ENCODE measurements at places on chromosomes 16 and 17. TPM values are rescaled to one million over a fixed set of nuclear protein-coding genes. Genes with fewer than 3 reads are reported as not detected.

DNA sequence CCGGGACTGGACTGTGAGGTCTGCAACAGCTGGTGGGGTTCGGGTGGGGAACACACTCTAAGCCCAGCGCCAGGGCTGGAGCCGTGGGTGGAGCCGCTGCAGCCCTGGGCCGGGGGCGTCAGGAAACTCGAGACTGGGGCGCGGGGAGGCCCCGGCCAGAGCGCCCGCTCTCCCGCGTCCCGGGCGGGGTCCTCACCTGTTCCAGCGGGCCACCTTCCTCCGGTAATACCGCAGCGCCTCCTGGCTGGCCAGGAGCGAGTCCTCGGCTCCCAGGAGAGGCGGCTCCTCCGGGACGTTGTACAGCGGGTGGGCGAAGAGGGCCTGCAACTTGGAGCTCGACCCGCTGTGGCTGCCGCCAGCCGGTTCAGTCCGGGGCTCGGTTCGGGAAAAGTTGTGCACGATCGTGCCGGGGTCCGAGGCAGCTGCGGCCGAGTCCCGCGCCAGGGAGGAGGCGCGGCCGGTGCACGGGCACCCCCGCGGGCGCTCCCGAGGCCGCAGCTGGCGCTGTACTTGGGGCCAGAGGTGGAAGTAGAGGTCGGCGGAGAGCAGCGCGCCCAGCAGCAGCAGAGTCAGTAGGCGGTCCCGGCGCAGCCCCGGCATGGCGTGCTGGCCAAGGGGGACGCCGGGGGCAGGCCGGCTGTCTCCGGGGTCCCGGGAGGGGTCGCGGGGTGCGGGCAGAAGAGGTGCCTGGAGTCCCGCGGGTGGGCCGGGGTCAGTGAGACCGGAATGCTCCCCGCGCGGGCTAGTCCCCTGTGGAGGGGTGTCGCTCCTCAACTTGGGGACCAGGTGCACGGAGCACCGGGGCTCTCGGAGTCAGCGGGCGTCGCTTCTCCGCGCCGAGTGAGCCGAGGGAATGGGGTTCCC lies 868 bp downstream of the FAM20A start:
- peak; percentile 81 for DNase-seq

DNA sequence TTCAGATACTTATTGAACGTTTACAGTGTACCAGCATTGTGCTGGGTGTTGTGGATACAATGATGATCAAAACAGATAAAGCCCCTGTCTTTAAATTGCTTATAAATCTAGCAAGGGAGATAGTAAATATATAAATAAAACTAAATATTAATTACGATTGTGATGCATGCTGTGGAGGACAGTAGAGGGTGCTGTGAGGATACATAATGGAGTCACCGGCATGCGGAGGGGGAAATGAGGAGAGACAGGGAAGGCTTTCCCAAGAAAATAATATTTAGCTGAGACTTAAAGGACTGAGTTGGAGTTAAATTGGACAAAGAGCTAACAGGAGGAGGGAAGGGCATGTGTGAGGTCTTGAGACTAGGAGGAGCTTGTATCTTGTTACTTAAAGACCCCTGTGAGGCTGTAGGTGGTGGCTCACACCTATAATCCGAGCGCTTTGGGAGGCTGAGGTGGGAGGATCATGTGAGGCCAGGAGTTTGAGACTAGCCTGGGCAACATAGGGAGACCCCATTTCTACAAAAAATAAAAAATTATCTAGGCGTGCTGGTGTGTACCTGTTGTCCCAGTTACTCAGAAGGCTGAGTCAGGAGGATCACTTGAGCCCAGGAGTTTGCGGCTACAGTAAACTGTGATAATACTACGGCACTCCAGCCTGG lies 2.4 kb downstream of the DHRS7B start:
- no peak for DNase-seq

DNA sequence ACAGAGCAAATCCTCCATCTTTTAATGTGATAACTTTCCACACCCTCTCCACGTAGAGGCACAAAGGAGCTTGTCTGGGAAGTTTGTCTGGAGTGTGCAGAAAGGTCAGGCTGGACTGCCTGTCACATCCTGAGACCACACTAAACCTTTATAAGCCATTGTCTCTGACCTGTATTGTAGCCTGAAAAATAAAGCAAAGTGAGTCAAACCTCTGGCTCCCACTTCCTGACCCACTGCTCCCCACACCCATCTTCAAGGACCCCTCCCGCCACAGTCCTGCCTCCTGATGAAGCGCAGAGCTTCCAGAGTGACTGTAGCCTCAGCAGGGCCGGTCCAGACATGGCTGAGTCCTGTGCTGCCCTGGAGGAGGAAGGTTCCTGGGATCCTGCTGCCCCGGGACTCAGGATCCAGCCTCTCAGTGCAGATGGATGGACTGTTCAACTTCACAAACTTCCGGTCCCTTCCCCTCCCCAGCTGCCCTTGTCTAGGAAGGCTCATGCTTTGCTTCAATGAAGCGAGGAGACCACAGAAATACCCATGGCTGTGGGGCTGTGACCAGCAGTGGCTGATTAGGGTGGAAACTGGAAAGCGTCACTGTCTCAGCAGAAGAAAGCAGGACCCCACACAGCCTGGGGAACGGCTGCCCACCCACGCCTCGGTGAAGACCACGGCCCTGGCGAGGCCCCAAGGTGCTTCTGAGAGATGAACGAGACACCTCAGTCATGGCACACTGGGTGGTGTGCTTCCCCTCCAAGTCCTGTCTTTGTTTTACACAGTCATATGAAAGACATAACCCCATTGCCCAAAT lies 30.9 kb upstream of the CLEC18B start:
- DNase-seq: no peak

GRCh38 chr16:31038993-31039392 lies 5.6 kb downstream of the STX4 start:
- no peak for DNase-seq

DNA sequence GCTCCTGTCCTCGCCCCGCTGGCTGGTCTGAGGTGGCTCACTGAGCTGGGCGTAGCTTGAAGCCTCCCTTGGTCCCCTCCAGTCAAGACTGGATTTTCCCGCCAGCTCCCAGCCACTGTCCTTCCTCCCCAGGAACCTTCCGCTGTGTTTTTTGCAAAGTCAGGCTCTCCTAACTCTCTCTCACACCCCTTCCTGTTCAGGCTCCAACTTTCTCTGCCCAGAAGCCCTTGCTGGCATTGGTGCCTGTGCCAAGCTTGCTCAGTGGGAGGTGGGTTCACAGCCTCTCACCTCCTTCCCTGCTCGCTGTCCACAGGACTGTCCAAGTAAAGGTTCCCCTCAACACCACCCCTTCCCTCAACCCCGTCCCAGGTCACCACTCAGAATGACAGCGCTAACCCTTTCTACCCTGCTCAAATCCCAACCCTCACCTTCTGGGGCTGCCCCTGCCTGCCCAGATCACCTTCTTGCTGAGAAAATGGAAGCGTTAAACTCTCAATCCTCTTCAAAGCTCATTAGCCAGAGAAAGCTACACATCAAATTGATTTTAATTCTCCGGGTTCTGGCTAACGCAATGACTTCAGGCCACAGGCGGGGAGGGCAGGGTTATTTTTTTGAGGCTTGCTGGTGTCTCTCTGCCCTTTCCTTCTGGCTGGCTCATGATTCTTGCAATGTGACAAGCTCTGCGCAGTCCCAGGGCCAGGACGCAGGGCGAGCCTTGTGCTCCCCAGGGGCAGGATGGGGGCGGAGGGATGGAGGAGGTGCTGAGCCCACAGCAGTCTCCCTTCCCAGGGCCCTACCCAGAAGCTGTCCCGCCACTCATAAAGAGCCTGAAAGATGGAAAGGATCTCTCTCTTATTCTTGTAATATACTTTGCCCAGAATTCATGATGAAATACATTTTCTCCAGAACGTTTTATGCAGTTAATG lies 357.2 kb upstream of the TNRC6C start:
- DNase-seq: no peak

DNA sequence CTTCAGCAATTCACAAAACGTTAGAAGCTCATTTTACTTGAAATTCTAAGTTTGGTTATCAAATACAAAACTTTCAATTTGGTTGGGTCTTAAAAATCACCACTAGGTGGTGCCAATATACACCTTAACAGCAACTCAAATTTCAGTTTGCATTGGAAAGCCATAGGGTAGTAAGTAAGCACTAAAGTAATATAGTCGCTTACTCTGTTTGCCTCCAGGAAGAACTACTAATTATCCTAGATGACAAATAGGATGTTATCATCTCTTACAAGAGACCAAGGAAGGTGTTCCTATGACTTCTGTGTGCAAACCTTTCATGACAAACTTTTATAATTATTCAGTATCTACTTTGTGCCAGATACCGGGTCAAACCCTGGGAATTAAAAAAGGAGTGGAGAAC lies 93.3 kb downstream of the MYO1D start:
- no peak for DNase-seq

DNA sequence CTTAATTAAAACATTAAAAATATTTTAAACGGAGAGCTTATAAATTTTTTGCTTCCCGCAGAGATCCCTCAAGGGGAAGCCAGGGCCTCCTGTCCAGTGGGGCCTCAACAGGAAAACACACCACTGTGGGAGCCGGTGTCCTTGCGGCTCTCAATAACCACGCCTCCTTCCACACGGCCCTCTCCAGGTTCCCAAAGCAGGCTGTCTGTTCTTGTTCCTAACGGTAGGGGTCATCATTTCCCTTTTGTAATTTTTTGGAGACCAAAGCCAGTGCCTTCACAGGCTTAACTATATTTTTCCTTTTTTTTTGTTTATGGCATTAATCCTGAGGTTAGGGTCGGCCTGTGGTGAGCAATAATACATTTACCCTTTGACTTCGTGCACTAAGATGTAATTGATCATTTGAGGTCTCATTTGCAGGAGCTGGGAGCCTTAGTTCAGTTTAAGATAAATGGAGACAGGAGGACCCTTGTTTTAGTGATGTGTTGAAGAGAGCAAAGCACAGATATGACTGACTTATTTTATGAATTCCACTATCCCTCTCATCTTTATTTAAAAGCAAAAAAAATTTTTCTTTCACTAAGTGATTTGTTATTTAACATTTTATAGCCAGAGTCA lies 77.5 kb upstream of the N4BP1 start:
- peak; percentile 60 for DNase-seq

- peak; percentile 1 for DNase-seq
Observed at GRCh38 chr17:200586-200985, 19.1 kb upstream of the DOC2B start.

DNA sequence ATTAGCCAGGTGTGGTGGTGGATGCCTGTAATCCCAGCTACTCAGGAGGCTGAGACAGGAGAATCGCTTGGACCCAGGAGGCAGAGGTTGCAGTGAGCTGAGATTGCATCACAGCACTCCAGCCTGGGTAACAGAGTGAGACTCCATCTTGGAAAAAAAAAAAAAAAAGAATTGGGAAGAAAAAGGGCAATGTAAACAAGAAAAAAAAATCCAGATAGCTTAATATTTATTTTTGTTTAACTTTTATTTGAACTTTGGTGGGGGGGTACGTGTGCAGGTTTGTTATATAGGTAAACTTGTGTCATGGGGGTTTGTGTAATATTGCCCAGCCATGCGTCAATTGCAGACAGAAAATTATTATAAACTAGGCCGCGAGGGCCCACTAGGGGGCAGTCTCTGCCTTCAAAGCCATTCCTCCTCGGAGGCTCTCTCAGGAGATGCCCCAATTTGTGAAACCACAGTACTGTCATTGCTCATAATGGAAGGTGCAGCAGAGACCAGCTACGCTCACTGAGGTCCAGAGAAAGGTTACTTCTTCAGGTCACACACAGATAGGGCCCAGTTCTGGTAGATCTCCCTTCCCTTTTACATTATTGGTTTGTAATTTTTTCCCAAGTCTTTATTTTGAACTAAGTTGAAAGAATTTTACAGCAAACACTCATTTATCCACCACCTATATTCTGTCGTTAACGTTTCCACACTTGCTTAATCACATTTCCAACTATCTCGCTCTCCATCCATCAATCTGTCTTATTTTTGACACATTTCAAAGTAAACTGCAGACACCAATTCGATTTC lies 206.2 kb downstream of the PRKCB start:
- DNase-seq: peak; percentile 83

DNA sequence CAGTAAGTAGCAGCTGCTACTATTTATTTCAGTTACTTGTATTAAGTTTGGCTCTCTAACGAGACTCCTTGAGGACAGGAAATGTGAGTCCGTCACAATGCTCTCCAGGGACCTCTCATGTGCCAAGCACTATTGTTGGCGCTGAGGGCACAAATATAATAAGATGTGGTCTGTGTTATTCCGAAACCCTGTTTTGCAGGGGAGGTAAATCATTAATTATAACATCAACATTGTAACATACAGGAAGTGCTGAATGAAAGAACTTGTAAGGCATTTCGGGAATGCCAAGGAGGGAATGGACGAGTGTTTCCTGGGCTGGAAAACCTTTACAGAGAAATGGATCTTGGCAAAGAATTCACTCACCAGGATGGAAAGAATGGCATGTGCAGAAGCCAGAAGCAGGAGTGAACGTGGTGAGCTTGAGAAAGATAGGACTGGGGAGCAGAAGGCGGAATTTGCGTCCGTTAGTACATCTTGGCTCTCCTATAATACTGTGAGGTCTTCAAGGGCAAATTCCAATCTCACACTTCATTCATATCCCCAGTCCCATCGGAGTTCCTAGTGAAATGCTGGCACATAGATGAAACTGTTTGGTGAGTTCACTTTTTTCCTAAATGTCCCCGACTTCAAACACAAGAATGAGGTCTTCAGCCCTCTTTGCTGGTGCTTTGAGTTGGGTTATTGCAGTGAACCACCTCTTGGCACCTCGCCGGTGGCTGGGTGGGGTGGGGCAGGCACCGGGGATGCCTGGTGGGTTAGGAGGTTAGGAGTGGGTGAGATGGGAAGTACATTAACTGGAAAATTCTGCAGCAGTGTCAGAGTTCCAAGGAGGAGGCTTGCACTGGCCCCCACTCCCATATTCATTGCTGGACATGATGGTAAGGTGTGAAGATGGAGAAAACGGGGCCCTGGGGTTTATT lies 11.5 kb downstream of the TAC4 start:
- no peak for DNase-seq

DNA sequence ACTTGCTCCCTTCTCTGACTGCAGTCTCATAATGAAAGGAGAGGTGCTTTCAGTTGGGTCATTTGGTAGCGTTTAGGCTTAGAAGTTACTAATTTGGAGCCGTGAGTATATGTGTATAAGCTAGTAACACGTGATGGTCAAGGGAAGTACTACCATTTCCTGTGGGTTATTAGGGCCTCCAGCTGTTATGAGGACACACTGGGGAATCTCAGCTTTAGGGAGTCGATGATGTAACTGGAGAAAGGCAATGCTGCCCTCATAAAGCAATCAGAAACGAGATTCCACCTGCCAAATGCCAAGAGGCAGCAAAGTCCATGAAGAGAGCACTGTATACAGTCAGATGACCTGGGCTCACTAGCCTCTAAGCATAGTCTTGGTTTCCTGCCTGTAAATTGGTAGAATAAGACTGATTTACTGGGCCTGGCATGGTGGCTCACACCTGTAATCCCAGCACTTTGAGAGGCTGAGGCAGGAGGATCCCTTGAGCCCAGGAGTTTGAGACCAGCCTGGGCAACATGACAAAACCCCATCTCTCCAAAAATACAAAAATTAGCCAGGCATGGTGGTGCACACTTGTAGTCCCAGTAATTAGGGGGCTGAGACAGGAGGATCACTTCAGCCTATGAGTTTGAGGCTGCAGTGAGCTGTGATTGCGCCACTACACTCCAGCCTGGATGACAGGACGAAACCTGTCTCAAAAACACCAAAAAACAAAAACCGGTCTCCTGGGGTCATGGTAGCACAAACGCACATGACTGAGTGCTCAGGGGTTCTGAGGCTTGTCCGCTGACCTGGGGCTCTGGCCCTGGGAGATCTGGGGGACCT lies 53.0 kb downstream of the SF3B3 start:
- no peak for DNase-seq

The SPOP gene
- 19.2 TPM for total RNA-seq

The GCGR gene
- 0.85 TPM for total RNA-seq

The MT1G gene
- 333 TPM for total RNA-seq

The KRT40 gene
- total RNA-seq: not detected

The C1QL1 gene
- 13.4 TPM for total RNA-seq

The CA7 gene
- 2.2 TPM for total RNA-seq
